WERI-Rb-1 (cell line): ENCODE measurements at places on chromosomes 16 and 17.

- DNase-seq = no peak
Measured at GRCh38 chr17:50207792-50208567, 6.5 kb upstream of the COL1A1 start.

DNA sequence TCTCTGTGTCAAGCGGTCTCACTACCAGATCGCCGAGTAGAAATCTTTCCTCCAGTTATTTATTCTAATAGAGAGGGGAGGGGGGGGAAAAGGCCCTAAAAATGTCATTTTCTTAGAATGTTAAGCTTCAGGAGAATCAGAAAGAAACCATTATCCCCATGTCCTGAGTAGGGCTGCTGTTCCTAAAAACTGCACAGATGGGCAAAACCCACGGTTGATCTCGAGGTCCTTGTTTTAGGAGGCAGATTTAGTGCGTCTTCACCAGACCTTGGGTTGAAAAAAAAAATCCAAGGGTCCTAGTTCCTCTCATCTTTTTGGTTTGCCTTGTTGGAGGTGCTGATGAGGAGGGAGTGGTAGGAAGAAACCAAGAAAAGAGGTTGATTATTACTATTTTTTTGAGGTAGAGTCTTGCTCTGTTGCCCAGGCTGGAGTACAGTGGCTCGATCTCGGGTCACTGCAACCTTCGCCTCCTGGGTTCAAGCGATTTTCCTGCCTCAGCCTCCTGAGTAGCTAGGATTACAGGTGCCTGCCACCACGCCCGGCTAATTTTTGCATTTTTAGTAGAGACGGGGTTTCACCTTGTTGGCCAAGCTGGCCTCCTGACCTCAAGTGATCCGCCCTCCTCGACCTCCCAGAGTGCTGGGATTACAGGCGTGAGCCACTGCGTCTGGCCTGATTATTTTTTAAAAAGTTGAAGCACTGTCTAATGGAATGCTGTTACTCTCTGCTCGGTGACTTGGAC is 1.4 kb downstream of the CBFB start:
- peak; percentile 26 for DNase-seq

DNA sequence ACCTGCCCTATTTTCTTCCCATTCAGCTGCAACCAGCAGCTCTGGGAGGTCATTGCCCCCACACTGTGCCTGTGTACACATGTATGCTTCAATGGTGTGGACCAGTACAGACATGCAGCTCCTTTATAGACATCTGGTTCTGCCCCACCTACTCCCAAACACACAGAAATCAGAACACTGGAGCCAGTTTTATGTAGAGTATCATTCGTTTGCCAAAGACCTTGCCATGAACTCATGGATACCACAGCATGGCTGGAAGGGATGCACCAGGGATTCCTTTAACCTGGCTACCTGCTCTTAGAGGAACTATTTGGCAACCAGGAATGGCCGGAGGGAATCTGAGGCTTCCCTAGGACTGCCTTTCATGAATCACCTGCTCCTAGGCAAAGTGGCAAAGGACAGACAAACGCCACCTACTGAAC is 60.4 kb downstream of the ZFHX3 start:
- no peak for DNase-seq

- peak; percentile 23 for DNase-seq
Measured at GRCh38 chr17:27473748-27474609, 17.7 kb downstream of the KSR1 start.

- no peak for DNase-seq
Measured at GRCh38 chr17:42163696-42164407, 9.1 kb upstream of the RAB5C start.

GRCh38 chr16:7571366-7571765 is 238.7 kb downstream of the RBFOX1 start:
- DNase-seq = peak; percentile 48

DNA sequence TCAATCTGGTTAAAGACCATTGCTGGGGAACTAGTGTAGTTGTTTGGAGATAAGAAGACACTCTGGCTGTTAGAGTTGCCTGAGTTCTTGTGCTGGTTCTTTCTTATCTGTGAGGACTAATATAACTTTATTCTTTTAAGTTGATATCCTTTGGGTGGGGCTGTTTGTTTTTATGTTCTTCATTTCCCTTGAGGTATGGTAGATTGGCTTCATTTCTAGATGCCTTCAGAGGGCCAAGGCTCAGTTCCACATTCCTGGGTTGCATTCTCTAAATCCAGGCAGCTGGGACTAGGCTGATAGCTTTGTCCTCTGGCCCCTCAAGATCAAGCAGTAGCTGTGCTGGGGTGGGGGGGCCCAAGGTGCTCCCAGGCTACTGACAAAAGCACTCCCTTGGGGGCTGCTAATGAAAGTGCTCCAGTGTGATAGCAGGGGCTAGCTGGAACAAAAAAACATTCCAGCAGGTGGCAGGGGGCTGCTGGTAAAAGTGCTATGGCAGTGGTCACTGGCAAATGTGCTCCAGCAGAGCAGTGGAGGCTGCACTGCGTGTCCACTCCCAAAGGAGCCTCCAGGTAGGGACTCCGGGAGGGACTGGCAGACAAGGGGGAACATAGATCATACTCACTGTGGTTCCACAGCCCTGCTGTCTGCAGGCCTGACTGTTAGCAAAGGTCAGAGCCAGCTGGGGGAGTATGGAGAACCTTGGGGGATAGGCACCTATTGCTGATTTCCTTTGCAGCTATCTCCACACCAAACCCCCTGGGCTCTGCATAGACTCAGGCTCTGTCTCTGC is 45.9 kb upstream of the KCNJ16 start:
- DNase-seq = no peak

DNA sequence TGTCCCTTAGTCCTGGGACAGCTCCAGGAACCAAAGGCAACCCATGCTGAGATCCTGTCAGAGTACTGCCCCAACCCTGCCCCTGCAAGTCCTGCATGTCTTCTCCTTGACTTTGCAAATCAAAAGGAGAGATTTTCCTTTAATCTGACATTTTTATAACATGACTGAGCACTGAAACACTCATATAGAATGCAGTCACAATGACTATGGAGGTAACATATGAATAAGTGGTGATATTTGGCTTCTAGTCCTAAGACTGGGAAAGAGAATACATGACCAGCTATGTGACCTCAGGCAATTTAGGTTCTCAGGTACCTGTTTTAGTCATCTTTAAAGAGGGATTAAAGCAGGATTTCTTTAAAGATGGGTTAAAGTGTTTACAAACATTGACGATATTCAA is 941.6 kb upstream of the CDH8 start:
- no peak for DNase-seq

DNA sequence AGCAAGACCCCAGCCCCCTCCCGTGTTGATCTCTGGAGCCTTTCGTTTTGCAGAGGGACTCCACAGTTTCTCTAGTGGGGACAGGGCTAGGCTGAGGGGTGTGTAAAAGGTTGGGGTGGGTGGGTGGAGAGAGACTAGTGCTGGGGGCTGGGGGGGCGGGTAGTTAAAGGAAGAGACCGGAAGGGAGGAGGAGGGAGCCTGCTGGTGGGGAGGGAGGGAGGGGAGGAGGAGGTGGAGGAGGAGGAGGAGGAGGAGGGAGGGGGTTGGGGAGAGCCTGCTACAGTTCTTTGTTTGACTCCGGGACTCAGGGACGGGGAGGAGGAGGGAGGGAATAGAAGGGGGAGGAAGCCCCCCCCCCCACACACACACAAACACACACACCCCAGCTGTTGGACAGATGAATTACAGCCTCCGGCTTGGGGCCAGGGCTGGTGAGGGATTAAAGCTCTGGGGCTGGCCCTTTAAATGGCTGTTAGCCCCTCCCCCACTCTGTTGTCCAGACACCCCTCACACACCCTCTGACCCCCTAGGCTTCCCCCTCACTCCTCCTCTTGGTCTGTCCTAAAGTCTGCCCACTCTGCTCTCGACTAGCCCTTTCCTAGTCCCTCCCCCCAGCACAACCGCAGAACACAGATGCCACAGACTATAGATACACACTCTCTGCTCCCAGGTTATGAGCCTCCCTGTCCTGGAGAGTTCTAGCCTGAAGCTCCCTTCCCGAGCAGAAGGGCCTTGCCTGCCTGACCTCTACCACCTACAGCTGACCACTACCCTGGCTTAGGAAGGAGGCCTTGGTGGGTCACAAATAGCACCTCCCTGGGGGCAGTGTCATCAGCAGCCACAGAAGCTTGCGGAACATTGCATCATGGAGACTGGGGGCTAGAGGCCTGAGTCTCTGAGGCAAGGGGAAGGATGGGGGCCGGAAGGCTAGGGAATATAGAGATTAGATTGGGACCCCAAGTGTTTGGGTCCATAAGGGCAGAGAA is 4.4 kb downstream of the KDM6B start:
- DNase-seq = peak; percentile 74

- peak; percentile 99 for DNase-seq
Measured at GRCh38 chr17:8630802-8631553, 453 bp upstream of the MYH10 start.

DNA sequence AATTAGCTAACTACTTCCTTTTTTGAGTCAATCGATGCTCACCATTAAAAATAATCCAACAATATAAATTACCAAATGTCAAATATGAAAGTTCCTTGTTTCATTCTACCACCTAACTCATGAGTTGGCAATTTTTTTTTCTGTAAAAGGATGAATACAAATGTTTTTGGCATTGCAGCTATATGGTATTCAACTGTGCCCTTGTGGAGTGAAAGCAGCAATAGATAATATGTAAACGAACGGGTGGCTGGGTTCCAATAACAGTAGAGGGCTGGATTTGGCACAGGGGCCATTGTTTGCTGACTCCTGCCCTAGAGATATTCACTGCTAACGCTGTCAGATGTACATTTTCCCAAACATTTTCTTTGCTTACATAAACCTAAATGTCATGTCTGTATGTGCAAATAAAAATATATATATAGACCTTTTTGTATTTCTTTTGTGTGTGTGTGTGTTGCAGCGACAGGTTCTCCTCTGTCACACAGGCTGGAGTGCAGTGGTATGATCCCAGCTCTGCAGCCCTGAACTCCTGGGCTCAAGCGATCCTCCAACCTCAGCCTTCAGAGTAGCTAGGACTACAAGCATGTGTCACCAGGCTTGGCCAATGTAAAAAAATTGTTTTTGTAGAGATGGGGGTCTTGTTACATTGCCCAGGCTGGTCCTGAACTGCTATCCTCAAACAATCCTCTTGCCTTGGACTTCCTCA is 73.9 kb downstream of the RPGRIP1L start:
- DNase-seq = no peak

DNA sequence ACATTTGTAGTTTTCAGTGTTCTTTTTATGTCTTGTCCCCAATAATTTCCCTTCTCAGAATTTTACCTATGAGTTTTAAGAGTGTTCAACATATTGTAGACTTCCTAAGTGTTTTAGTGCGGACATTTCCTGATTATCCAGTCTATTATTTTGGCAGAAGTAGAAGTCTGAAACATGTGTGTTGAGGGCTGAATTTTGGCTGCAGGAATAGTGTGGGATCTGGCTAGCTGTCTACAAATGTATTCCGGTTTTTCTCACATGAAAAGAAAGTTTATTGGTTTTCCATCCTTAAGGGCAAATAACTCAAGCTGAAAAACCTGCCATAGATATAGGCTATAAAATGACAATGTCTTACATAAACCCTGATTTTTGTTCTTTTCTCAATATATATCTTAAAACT is 33.0 kb upstream of the CA10 start:
- no peak for DNase-seq

DNA sequence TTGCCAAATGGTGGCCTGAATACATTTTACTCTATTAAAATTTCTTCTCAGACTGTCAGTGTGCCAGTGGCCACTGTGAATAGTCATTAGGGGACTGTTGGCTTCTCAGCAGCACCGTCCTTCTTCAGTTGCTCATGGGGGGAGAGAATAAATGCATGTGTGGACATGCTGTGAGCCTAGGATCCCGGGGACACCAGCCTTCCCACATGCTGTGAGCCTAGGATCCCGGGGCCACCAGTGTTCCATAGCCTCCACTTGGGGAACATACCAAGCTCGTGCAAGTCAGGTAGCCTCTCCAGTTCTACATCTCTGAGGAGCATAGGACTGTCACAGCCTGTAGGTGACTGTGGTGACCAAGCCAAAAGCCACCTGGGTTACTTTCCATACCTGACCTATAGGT is 51.5 kb downstream of the BANP start:
- no peak for DNase-seq

GRCh38 chr16:85568519-85568918 is 44.6 kb upstream of the GSE1 start:
- no peak for DNase-seq

DNA sequence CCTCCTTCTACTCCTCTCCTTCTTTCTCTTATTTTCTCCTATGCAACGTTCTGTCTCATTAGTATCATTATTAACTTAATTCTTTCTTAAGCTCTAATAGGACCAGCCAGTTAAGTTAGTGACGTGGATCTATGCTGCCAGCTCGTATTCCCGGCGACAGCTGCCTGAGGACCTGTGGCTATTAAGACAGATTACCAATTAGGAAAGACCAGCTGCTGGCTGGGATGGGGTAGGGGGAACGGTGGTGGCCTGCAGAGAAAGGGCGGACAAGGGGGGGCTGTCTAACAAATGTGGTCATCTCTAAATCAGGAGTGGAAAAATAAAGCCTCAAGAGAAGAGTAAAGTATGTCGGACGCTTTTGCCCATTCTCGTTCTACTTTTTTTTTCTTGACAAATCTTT is 770 bp upstream of the MYH3 start:
- DNase-seq = peak; percentile 52

- no peak for DNase-seq
Measured at GRCh38 chr16:8866118-8866883, 2.5 kb downstream of the CARHSP1 start.

GRCh38 chr17:79464318-79465010 is 146.4 kb downstream of the RBFOX3 start:
- DNase-seq = no peak

DNA sequence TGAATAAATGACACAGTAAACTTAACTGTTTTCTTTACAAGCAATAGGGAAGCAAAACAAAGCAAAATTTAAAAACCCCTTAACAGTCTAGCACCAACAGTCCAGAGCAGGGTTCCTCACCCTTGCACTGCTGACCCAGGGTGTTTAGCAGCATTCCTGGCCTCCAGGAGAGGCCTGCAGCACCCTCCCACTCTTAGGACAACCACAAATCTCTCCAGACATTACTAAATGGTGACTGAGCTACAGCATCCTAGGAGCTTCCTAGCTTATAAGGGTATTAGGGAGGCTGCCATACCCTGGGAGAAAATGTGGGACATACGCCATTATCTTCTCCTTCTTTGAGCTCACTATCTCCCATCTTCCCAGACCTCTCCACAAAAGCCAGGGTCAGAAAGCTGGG is 15.9 kb downstream of the POLG2 start:
- DNase-seq = no peak
